ENCODE measurements at places on chromosomes 13 and 19.

DNA sequence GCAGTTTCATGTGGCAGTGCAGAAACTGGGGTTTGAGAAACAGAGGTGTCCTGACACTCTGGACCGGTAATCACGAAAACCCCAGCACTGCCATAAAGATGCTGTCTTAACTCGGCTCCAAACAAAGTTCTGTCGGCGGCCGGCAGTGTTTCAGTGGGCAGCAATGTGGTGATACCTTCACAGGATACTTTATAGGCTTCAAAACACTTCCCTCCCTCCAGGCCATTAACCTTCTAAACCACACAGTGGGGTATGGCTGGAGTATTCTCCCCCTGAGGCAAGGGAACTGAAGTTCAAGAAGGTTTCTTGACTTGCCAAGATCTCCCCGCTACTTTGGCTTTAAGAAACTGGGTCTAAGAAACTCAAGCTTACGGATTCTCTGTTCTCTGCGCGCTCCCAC, 1.1 kb downstream of the RUBCNL start:
- no peak for DNase-seq

DNA sequence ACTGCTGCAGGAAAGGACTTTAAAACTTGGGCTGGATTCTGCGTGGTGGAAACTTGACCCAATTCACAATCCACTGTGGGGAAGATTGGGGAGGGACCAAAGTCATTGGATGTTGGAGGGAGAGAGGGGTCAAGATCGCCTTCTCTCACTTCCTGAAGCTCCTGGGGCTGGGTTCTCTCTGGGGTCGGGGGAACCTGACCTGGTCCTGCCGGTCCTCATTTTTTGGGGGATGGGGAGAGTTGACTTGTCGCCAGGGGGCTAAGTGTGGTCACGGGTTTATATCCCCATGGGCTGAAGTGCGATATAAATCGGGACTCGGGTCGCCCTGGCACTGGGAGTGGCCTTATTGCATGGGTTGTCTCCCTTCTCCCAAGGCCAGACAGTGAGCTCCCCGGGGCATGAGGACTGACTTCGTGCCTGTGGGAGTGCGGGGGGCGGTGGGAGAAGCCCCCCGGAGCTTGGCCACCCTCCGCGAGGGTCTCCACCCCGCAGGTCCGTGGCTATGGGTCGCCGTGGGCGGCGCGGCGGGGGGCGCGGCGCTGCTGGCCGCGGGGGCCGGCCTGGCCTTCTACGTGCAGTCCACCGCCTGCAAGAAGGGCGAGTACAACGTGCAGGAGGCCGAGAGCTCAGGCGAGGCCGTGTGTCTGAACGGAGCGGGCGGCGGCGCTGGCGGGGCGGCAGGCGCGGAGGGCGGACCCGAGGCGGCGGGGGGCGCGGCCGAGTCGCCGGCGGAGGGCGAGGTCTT, 6.3 kb downstream of the ICAM5 start:
- no peak for DNase-seq

DNA sequence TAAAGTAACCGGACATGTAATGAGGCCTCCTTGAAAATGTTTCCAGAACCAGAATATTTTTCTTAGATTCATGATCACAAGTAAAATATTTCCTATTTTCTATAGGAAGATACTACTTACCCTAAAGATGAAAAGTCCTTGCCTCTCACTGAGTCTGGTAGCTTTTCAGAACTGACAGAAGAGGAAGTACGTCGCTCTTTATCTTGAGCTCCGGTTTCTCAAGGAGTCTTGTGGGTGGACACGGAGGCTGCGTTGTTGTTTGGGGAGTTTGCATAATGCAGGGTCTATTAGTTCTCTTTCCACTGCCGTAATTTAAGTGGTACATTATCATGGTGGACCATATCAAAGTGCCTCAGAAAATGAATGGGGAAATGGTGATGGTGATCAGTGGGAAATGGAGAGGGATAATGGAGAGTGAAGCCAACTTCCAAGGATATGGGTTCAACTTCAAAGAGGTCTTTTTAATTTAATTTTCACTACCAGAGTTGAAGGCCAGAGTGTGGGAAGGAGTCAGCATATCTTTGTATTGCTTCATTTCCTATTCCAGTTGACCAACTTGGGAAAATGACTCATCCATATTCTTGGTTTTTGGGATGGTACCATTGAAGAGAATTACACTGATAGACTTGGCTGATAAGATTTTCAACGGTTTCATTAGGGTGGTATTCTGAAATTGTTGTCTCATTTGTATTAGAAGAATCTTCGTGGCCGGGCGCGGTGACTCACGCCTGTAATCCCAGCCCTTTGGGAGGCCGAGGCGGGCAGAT, 23.4 kb downstream of the MBD3L2B start:
- peak; percentile 48 for DNase-seq

DNA sequence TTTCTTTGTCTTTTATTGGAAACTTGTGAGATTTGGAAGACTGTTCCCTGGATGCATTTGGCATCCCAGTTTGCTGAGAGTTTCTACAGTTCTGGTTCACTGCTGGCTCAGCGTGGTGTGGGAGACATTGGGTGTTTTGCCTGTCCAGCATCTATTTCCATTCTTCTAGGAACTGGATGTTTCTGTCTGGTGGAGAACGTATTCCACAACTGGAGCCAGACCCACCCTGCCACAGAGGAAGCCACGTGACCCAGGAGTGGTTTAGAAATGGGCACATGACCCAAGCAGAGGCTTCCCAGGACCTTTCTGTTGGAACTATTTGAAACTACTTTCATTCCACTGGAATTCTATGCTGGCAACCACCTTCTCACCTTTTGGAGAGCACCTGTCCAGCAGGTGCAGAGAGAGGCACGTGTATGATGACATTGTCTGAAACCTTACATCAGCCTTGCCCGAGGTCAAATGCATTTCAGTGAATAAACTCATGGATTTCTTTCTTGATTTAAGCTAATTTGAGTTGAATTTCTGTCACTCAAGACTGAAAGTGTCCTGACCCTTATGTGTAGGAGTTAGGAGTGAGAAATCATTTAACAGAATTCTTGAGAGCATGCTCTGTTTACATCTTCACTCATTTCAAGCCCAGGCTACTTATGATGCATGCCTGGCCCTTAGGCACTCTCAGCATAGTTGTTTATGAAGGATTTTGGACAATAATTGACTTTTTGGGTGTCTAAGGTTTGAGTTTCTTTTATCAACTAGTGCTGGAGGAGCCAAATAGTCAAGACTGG, 121.8 kb downstream of the AKAP11 start:
- no peak for DNase-seq

- DNase-seq = no peak
Observed at GRCh38 chr13:108958013-108958376, 328.6 kb downstream of the MYO16 start.

DNA sequence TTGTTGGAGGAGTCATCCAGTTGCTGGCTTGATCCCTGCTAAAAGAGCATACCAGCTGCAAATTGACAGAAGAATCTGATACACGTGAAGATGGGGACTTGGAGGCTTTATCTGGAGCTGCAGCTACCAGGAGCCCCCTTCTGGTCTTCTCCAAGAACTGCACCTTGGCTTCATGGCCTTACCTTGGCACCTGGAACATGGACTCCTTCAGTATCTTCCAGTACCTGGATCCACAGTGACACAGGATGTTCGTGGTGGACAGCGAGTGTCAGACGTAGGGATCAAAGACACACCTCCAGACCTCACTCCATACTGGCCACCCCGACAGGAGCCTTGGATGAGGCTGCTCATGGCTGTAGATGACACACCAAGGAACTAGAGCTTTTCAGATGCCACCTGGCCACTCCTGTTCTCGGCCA, 9.9 kb upstream of the ACSBG2 start:
- DNase-seq = peak; percentile 70

DNA sequence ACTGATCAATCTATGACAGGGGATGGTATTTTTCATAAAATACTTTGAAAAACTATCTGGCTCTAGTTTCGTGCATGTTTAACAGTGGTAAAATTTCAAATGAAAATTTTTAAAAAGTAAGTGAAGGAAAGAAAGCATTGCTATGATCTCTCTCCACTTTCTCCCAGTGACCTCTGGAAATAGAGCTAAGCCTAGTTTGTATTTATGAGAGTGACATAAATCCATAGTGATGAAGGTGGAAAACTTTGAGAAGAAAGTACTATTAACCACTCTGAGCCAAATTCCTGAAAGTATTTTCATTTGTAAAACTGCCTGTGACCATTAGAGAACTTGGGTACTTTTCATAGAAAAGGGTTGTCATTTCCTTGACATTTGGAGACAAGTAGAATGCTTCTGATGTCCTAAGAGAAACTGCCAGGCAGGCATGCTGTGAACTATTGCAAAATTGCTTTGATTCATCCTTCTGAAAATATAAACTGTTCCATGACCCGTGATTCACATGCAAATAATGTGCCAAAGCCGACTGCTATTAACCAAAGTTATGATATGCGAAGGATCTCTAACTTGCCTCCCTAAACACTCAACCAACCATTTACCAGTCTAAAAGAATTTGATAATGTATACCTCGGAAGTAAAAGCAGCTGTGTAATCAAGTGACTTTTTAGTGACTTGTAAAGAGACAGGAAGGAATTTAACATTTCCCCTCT, 133.2 kb downstream of the VWA8 start:
- no peak for DNase-seq
